AG04450 (cell line): ENCODE measurements at places on chromosomes 13 and 19.

DNA sequence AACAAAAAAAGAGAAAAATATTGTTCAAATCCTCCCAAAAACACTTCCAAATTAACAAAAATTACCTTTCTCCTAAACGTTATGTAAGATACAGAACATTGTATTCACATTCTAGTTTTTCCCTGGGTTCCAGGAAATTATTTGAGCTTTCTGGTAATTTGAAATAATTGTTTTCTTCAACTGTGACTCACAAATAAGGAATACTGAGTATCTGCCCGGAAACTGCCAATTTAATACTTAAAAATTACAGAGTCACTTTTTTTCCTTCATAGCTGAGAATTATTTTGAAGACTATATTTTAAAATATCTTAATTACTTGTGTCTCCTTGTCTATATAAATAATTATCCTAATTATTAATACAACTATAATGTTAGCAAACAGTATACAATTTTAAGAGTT lies 709.0 kb upstream of the ARGLU1 start:
- no peak for DNase-seq

- no peak for DNase-seq
These were observed 7.1 kb downstream of the RBM26 start for GRCh38 chr13:79398915-79399314.

- no peak for DNase-seq
These were observed 27.2 kb downstream of the SPRY2 start for GRCh38 chr13:80313668-80314256.

- no peak for DNase-seq
These were observed 1206.1 kb downstream of the EFNB2 start for GRCh38 chr13:105329359-105329758.

- DNase-seq: no peak
These were observed 173.5 kb upstream of the IRS2 start for GRCh38 chr13:109959903-109960302.

DNA sequence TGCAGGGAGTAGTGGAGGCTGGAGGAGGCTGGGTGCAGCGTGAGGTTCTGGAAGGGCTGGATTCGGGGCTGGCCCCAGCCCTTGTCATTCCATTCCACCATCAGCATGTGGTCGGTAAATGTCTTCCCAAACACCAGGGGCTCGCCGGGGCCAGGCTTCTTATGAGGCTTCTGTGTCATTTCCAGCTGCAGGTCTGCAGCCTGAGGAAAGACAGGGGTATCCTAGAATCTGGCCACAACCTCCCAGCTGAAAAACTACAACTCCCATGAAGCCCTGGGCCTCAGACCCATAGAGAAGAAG lies 4.4 kb downstream of the BCAT2 start:
- no peak for DNase-seq

DNA sequence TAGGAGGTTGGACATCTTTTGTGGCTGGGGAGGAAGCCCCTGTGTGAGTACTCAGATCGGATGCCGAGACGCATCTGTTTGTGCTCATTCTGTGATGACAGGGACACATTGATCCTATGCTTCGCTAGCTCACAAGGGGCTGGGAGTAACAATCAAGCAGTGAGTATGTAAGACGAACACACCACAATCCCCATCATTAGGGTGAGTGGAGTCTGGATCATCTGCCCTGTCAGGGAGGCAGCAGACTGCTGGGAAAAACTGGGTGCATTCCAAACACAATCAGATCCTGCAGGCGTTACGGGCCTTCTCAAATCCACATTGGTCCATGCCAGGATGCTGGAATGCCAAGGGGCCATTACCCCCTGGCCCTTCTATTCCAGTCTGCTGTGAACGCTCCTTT lies 64.1 kb upstream of the TSHZ3 start:
- DNase-seq: no peak

- no peak for DNase-seq
These were observed 35.1 kb downstream of the ELF1 start for GRCh38 chr13:40983725-40984667.

GRCh38 chr19:7705387-7706187 lies 3.7 kb upstream of the FCER2 start:
- no peak for DNase-seq

DNA sequence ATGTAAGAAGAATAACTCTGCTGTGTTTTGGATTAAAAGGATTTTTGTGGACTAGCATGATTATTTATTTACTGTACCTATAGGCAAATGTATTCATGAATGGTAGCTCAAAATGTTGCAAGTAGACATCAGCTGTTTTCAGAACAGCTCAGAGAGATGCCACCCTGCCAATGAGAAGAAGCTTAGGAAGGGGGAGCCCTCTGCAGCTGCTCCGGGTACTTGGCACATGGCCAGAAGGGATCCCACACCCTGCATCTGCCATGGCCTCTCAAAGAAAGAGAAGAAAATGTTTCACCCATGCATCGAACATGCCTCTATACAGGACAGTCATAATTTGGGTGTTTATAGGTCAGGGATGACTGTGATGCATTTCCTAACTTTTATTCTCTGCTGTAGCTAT lies 30.5 kb upstream of the MBNL2 start:
- DNase-seq: no peak

DNA sequence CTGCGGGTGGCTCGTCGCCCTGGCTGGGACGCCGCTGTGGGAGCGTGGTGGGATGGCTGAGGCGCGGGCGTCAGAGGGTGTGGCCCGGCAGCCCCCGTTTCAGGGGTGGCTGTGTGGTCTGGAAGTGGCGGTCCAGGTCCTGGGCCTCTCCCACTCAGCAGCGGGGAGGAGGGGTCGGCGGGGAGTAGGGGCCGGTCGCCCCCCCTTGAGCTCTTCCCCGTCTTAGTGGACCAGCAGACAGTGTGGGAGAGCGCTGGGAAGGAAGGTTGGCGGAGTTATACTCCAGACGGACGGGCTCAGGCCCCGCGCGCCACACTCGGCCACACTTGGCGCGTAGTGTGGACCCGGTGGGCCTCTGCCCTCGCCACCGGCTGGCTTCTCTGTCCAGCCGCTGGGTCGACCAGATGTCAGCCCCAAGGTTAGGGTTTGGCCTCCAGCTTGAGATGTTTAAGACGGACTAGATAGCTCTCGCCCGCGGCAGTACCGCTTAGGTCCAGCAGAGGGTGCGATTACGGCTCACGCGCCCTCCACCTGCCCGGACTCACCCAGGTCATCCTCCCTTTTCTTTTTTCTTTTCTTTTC lies 21.7 kb upstream of the ZNF429 start:
- no peak for DNase-seq

DNA sequence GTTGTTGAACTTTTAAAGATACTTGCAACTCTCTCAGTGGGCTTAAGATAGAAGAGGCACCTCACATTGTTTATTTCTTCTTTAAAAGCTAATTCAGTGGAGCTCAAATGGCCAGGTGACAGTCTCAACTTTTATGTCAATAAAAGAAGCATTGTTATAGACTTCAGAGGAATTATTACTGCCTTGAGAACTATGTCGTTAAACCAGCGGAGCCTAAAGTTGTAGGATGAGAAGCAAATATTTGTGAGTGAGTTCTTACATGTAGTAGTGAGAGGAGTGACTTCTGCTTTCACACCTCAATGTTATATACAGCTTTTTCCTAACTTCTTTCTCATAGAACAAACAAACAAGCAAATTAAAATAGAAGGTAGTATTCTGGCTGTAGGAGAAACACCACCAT lies 31.2 kb upstream of the DGKH start:
- no peak for DNase-seq
